ENCODE measurements at places on chromosomes 16 and 17. TPM values are rescaled to one million over a fixed set of nuclear protein-coding genes. Genes with fewer than 3 reads are reported as not detected.

CHST4 gene
- total RNA-seq: not detected

FOXJ1 gene
- 3.0 TPM for total RNA-seq

DNA sequence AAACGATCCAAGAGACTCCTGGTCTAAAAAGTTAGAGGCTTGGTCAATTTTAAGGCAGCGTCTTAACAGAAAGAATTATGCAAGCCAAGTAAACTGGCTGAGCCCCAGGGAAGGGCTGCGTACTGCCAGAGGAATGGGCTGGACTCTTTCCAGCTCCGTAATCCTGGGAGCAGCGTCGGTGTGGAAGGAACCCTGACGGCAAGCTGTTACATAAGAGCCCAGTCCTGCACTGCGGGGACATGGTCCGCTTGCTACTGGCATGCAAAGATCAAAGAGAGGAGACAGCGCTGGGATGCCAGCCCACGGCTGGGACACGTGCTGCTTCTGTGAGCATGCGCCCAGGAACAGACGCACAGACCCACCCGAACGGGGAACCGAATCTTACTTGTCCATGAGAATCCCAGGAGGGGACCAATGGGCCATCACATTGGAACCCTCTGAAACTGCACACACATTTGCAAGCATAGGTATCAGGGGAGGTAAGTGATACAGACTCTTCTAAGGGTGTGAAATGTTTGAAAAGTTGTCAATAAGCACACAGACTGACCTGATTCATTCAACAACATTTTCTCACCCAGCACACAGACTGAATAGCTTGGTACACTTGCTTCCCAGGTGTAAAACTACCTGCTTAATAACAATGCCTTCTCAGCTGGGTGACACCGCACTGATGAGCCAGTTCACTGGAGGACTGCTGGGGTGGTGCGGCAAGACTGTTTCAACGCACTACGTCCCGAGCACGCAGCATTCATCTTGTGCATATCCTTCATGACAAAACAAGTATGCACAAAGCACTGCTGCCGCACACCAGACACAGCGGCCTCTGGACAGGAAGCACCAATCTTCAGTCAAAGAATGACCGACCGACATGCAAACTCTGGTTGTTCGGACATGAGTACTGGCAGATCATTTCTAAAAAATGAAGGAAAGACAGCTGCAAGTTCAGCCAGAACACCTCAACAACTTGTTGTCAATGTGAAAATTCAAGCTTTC is 94.9 kb downstream of the ANKRD11 start:
- peak; percentile 96 for DNase-seq

DNA sequence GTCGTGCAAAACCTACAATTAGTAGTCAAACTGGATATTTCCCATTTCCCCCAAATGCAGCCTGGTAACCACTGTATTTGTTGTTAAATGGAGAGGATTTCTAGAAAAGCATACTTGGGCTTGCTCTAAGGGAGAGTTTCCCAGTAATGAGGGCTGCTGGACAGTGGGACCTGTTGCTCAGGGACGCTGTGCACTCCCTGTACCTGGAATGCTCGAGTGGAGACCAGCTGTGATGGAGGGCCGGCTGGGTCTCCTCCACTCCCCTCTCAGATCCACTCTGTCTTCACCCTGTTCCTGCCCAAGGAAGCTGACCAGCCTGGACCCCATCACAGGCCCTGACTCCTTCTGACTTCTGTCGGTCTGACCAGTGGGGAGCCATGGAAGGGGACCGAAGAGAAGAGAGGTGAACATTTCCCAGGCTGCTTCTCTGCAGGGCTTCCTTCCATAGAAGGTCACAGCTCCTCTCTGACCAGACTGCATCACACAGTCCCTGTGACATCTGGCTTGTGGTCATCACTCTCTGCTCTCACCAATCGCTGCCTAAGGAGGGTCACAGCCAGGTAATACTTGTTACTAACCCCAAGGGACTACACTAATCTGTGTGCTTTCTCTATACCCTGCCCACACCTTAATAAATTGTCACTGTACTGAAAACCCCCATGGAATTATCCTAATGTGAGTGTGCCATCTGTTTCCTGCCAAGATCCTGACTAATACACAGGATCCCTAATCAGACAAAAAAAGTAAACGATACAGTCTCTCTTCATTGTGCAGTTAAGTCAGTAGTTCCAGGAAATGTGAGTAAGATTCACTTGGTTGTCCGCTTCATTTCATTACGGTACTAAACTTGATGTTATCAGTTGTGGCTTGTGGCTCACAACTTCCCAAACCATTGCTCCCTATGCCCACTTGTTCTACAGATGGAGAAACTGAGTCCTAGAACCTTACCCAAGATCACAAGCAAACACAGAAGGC is 102.4 kb downstream of the CCT6B start:
- DNase-seq: no peak

ZSCAN10 gene
- total RNA-seq: not detected

GRCh38 chr16:73066331-73066926 is 18.5 kb upstream of the ZFHX3 start:
- no peak for DNase-seq

- DNase-seq: no peak
These were observed at the start of the genes VPS9D1 and ZNF276 for GRCh38 chr16:89720813-89721545. VPS9D1 (minus strand) TSS chr16:89720898; CDS start chr16:89720861, 37 bp downstream. ZNF276 (plus strand) TSS chr16:89721537; CDS start chr16:89721641, 104 bp downstream.

DNA sequence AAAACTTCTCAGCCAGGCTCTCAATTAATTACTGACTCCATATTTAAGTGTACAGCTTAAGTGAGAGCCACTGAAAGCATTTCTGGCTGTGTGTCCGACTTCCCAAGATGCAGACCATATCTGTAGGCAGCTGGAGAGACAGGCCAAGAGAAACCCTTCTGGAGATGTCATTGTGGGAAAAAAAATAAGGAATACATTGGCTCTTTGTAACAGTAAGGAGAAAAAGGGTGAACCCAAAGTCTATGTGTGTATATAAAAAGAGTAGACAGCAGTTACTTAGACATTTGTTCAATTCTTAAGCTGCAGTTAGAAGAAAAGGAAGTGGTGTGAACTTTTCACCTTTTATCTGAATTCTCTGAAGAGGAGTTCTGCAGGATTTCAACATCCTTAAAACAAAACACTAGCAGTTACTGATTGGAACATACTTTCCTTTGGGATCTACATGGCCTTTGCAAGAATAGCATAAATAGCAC is 21.7 kb downstream of the FAM117A start:
- no peak for DNase-seq

DPEP3 gene
- total RNA-seq: not detected

DNA sequence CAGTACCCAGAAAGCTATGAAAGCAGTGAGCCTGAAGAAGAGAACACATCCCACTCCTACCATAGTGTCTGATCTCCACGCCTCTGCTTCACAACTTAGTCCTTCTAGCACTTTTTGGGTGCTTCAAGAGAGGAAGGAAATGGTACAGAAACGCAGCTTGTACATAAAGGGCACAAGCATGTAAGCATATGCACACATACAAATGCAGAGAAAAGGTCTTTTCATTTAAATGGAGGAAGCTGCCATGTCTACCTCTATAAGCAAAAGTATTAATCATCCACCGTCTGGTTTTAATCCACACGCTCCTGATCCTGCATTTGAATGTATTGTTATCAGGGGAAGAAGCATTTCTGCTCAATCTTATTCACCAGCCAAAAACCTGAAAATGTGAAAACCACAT is 100.7 kb downstream of the HIC1 start:
- no peak for DNase-seq

CHST5 gene
- not detected for total RNA-seq

OR4D1 gene
- total RNA-seq: not detected

- no peak for DNase-seq
These were observed 161.0 kb downstream of the CCDC182 start for GRCh38 chr17:57584050-57584551.

- no peak for DNase-seq
These were observed 17.2 kb upstream of the SLFN11 start for GRCh38 chr17:35390663-35391062.

ZNF469 gene
- total RNA-seq: 10.5 TPM

DHRS7C gene
- not detected for total RNA-seq

- no peak for DNase-seq
These were observed 5.0 kb upstream of the BRD7 start for GRCh38 chr16:50373780-50374179.

DNA sequence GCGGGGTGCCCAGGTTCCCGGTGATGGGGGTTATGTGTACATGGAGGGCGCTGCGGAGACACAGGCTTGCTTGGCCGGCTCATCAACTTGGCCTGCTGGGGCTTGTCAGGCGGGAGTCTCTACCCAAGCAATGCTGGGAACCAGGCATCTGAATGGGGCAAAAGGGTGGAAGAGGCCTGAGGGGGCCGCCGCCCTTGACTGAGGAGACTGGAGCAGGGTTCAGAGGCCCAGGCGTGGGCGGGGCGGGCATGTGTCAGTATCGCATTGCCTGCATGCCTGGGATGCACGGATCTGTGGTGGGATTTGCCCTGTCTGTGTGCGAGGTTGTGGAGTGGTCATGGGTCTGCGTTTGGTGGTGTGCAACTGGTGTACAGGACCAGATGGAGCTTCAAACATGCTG is 21.1 kb downstream of the ARHGAP23 start:
- DNase-seq: no peak

KREMEN2 gene
- total RNA-seq: 1.3 TPM

DNA sequence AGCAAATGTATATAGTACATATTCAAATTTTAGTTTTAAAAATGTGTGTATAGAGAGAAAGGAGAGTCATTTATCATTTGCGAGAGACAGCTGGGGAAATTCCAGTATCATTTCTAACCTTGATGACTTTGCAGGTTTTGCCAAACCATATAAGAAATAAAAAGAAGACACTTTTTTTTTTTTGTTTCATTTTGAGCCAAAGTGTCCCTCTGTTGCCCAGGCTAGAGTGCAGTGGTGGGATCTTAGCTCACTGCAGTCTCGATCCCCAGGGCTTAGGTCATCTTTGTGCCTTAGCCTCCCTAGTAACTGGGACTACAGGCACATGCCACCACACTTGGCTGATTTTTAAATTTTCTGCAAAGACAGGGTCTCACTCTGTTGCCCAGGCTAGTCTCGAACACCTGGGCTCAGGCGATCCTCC is 38.4 kb upstream of the VWA3A start:
- no peak for DNase-seq

RRAD gene
- total RNA-seq: 36.8 TPM

GRCh38 chr16:8729779-8730334 is 55.4 kb downstream of the ABAT start:
- no peak for DNase-seq

DNA sequence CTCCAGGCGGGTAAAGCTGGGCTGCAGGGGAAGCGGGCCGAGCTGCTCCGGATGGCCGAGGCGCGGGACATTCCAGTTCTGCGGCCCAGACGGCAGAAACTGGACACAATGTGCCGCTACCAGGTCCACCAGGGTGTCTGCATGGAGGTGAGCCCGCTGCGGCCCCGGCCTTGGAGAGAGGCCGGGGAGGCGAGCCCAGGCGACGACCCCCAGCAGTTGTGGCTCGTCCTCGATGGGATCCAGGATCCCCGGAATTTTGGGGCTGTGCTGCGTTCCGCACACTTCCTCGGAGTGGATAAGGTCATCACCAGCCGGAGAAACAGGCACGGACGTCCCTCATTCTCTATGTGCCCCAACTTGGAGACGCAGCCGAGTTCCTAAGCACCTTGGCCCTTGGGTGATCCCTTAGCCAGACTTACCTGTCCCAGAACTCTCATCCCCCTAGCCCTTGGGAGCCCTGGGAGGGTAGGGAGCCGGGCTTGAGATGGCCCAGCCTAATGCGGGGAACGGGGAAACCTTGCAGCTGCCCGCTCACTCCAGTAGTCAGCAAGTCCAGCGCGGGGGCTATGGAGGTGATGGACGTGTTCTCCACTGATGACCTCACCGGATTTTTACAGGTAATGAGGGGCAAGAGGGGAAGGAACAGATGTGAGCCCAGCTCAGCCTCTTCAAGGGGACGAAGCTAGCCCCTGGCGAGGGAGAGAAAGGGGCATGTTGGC is 806 bp downstream of the MRM1 start:
- DNase-seq: no peak

DNA sequence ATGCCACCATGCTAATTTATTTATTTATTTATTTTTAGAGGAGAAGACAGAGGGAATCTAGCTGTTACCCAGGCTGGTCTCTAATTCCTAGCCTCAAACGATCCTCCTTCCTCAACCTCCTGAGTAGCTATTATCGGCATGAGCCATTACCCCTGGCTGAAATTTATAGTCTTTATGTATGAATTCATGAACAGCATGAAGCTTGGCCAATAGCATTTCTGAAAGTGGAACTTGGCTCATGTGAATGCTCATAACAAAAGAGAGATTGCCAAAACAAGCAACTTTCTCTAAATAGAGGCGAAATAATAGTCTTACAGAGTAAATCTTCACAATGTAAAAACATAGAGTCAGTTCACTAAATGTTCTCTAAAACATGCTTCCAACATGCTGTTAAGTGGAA is 30.1 kb upstream of the SMURF2 start:
- DNase-seq: no peak

GRCh38 chr16:48444574-48444973 is 59.4 kb upstream of the SIAH1 start:
- DNase-seq: peak; percentile 61

DNA sequence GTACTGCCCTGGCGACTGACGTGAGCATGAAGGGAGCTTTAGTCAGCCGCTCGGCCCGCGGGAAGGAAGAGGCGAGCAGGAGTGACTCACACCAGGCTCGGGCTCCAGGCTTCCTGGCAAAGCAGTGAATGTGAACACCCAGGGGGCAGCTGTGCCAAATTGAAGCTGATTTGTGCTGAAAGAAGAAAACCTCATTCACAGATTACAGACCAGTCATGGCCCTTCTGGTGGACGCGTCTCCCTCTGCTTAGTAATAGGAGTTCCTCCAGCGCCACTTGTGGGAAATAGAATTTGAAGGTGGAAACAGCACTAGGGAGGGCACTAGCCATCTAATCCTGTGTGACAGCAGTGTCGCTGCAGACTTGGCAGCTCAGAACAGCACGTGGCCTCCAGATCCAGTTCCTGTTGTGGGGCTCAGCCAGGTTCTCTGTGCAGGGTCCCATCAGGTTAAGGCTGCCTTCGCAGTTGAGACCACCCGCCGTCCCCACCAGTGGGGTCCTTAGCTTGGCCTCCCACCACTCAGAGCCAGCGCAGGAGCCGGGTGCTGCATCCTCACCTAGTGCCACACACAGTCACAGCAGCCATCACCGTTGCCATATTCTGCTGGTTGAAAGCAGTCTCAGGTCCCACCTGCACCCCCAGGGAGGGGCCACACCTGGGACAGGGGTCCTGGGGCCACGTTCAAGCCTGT is 164.5 kb upstream of the CHMP6 start:
- peak; percentile 76 for DNase-seq

- no peak for DNase-seq
These were observed 9.1 kb upstream of the MSI2 start for GRCh38 chr17:57247261-57247660.

GRCh38 chr17:66702106-66702936 is 132.6 kb upstream of the CACNG5 start:
- DNase-seq: no peak

DNA sequence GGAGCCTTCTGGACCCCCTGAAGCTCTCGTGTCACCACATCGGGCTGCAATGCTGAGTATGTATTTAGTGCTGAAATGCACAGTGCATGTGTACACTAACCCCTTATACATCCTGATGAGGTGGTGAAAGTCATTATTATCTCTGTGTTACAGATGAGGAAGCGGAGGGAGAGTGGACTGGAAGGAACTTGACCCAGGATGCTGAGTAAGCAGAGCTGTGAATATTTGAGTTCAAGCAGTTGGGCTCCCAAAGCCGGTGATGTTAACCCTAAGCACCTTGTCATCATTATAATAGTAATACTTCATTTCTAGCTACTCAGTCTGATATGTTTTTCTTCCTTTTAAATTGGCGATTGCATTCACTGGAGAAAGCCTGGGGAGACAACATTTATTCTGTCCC is 25.9 kb upstream of the NKD1 start:
- no peak for DNase-seq

GRCh38 chr16:15450624-15451023 is 16.2 kb downstream of the BMERB1 start:
- no peak for DNase-seq

- DNase-seq: no peak
These were observed 50.5 kb upstream of the CCL1 start for GRCh38 chr17:34413443-34414119.
